ENCODE measurements at places on chromosomes 7 and 10.

DNA sequence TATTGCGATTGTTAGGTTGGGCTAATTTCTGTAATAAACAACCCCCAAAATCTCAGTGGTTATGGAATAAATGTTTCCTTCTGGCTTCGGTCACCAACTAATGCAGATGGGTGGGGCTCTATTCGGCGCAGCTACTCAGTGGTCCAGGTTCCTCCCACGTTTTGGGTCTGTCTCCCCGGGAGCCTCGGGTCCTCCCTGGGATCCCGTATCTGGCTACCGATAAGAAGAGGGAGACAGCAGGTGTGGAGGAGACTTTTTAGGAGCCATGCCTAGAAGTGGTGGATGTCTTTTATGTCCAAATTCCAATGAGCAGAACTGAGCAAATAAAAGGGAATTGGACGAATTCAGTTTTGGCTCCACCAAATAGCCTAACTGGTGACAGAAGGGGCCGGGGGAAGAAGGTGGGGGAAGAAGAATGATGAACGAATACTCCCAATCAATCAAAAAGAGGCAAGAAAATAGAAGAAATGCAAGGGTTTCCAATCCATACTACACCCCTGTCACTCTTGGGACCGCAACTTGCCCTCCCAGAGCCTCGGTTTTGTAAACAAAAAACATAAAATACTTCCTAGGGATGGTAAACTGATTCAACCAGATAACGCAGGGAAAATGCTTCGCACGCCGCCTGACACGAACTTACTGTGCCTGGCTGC lies 498 bp upstream of the C10orf53 start:
- DNase-seq: no peak

- no peak for DNase-seq
Measured at GRCh38 chr10:62399211-62399610, 25.0 kb downstream of the ZNF365 start.

DNA sequence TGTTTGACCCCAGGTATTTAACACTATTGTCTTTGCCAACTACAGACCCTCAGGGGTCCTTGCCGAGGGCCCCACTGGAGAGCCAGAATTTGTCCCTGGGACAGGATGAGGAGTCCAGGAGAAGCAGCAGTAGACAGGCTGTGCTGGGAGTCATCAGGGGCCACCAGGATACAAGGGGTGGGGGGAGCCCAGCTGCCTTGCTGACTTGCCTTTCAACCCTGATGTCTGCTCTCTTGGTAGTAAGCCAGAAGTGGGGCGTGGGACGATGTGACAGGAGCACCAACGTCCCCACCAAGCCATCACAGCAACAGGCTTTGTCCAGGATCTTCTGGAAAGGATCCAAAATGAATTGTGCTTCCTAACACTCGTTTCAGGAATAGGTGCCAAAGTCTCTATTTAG lies 62.4 kb upstream of the CDCA7L start:
- DNase-seq: peak; percentile 40

- no peak for DNase-seq
Measured at GRCh38 chr7:130037703-130038102, 13.5 kb downstream of the ZC3HC1 start.

DNA sequence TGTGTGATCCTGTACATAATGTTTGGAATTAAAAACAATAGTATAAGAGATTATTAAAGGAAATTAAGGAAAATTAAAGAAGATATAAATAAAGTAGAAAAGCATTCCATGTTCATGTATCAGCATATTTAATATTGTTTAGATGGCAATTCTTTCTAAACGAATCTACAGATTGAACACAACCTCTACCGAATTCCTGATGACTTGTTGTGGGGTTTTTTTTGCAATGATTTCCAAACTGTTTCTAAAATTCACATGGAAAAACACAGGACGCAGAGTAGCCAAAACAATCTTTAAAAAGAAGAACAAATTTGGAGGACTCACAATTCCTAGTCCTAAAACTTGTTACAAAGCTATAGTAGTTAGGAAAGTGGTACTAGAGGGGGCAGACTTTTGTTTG lies 573.4 kb upstream of the IGFBP3 start:
- DNase-seq: no peak

- peak; percentile 53 for DNase-seq
Measured at GRCh38 chr7:18125476-18125875, 97.8 kb upstream of the PRPS1L1 start.

DNA sequence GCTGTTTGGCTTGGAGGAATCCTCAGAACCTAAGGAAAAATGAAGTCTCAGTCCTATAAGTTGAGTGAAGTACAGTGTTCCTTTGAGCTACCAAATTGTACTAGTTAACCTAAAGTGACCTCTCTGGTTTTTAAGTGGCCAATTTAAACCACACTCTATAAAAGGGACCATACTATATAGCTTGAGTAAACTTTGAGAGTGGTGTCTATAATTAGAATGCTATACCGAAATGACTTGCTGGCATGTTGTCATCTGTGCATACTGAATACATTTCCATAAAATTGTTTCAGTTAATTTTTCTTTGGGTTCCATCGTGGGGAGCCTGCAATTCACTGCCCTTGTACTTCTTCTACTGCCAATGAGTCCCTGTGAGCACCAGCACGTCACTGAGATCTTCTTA lies 151.1 kb downstream of the DKK1 start:
- DNase-seq: no peak

- no peak for DNase-seq
Measured at GRCh38 chr7:6252748-6253147, 19.7 kb downstream of the CYTH3 start.

- peak; percentile 83 for DNase-seq
Measured at GRCh38 chr7:94368371-94368791, 26.3 kb upstream of the COL1A2 start.

DNA sequence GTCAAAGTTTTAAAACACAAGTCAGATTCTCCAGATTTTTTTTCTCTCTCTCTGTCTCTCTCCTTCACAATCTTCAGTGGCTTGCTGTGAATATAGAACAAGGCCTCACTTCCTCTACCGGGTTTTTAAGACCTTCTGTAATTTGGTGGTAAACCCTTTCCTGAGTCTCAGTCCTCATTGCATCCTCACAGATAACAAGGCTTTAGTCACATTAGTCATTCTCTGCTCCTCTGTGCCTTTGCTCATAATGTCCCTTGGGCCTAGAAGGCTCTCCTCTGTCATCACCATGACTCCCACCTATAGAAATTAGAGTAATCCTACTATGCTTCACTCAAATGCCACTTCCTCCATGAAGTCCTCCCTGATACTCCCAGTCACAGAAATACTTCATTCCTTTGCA lies 172.7 kb upstream of the HPS1 start:
- DNase-seq: no peak

DNA sequence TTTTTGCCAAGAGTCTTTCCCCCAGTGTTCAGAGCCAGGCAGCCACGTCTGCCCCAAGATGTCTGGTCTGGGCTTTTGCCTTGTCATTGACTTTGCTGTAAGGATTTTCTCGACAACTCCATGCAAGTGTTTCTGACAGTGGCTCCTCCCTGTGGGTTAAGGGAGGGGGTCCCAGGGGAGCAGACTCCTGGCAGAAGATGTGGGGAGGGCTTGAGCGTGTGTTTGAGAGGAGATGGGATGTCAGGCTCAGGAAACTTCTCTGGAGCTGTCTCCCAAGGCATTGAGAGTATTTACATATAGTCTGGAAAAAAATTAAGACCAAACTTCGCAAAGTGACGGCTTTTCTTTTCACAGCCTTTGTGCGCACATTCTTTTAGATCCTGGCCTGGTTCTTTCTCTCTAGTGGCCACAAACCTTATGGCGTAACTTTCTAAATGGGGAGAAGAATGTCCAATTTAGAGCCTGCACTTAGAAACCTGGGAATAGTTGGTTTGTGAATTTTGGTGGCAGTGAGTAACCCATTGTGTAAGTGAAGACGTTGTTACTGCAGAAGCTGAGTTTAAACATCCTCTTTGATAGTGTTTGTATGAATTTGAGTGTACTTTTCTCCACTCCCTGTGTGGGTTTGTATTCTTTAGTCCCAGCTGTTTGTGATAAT lies 201.5 kb downstream of the LRMDA start:
- no peak for DNase-seq

DNA sequence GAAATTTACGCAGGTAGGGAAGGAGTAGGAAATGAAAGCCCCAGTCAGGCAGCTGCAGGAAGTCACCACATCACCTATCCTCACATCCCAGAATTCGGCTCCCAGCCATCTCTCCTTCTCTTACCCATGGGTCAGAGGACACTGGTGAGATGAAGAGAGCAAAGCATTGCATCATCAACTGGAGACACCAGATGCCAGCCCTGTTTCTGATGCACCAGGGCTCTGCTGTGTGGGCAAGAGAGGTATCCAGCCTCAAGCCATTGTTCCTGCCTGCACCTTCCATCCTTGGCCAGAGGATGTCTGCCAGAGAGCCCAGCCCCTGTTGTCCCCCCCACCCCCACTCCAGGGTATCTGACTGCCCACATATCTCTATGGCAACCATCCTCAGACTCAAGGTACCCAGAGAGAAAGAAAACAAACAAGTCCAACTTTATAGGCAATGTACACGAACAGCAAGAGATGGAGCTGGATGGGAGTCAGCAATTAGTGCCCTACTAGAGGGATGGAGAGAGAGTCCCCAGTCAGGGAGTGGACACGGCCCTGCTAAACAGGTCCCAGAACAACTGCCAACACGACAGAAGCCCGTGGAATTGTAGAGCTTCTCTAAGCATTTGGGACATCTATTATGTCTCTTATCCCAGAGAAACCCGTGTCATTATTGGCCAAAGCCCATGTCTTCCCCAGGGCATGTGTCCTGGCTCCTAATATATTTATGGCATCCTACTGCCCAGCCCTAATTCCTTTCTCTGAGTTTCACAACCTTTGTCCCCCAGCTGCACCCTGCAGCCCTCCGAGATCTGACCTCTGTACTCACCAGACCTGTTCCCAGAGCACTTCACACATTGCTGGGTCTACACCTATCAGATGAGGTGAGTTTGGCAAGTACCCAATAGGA lies 2.8 kb downstream of the CAMK2G start:
- no peak for DNase-seq

GRCh38 chr10:3857318-3857717 lies 72.3 kb upstream of the KLF6 start:
- no peak for DNase-seq

DNA sequence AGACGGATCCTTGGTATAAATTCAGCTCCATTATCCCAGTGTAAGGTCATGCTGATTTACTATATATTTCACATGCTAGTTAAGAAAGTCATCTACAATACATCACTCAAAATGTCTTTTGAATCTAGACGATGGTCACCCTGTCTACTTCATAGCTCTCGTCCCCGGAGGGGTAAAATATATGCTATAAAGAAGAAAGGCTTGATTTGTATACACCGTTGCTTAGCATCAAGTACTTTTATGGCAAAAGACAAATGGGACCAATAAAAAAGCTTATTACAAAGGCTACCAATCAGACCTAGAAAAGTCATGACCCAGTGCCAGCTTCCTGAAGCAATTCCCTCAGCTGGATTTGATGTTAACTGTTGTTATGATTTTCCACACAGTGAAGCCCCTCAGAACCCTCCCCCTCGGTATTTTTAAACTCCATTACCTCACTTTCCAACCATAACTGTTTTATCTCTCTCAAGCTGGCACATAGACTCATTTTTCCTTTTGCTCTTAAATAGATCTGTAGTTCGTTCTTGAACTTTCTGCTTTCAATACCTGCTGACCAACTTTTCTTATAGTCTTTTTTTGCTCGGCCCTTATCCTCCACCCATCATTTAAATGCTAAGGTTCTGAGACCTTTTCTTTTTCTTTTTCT lies 104.9 kb downstream of the DOCK4 start:
- no peak for DNase-seq

GRCh38 chr10:98610836-98611235 lies 164.1 kb upstream of the HPS1 start:
- no peak for DNase-seq

DNA sequence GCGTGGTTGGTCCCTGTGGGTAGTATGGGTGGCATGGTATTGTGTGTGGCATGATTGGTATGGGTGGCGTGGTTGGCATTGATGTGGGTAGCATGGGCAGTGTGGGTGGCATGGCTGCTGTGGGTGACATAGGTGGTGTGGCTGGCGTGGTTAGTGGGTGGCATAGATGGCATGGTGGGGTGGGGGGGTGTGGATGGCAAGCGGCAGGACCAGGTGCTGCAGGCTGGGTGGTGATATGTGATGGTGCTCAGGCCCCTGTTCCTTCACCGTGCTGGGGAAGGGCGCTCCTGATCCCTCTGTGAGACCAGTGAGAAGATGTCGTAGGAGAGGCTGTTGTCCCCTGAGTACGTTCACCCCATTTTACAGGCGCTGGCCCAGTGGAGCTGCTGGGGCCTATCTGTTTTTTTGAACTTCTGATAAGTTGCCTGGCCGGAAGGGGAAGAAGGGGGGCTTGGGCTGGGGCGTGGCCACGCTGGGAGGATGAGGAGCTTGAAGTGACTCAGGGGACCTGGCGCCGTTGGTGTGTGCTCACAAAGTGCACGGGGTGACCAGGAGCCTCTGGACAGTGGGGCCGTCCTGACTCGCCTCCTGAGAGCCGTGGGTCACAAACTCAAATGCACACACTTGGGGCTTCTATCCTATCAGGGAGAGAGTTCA lies 17.5 kb downstream of the INPP5A start:
- no peak for DNase-seq

DNA sequence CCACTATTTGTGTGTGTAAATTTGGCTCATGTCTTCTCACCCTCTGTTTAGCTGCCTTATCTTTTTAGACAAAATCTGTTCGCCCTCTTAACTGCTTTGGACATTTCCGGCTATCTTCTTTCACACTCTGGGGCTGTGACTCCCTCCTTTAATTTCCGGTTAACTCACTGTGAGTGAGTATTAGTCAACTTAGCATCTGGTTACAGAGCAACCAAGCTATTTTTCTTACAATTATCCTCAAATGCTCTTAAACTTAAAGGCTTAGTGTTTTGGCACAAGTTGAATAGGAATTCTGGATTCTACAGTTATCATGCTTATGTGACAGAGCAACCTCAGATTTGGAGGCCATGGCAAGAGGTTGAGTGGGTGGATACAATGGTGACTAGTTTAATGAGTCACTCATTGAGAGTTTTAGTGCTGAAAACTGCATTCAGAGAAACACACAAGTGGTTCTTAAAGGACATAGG lies 177.6 kb upstream of the SEMA3A start:
- no peak for DNase-seq

GRCh38 chr7:27093184-27093895 lies 2.5 kb downstream of the HOXA1 start:
- no peak for DNase-seq

DNA sequence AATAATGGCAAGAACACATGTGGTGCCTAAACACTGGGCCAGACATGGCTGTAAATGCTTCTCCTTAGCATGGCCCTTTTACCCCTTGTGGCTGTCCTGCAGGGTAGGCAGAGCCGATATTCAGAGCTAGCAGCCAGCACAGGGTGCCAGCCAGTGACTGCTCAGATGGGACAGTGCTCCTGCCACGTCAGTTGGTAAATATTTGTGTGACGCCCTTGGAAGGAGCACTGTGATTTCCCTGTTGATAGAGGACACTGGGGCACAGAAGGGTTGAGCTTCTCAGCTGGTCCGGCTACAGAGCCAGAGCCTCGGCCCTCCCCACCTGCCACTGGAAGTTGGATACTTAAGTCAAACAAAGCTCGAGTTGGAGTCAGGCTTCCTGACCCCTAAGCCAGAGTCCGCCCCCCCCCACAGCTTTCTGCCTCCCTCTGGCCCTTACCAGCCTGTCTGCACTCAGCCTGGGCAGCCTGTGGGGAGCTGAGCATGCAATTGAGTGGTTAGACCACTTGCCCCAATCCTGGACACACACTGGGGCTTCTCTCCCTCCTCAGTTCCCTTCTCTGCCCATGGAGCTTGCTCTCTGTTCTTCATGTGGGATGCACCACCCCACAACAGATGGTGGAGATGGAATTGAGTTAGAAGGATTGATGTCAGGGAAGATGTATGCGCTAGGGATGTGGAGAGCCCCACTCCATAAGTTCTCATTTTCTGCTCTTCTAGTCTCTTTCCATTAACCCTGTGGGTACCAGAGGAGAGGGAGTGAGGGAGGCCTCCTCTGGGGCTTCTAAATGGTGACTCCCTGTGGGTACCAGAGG lies 350.8 kb downstream of the PLXNA4 start:
- DNase-seq: no peak
